ENCODE measurements at places on chromosomes 3 and 15.

DNA sequence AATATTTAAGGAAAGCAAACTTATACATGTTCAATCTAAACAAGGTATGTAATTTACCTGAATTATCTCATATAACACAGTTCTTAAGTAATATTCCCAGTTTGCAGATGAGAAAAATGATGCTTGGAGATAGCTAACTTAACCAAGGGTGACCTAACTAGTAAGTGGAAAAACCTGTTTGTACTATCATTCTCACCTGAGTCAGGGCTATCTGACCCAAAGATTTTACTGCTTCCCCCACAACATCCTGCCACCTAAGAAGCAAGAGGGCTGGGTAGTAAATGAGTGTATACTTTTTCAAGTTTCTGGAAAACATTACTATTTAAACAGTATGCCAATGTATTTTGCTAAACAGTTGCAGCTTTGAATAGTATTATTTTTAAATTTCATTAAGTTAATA lies 10.6 kb downstream of the TP63 start:
- DNase-seq = no peak

DNA sequence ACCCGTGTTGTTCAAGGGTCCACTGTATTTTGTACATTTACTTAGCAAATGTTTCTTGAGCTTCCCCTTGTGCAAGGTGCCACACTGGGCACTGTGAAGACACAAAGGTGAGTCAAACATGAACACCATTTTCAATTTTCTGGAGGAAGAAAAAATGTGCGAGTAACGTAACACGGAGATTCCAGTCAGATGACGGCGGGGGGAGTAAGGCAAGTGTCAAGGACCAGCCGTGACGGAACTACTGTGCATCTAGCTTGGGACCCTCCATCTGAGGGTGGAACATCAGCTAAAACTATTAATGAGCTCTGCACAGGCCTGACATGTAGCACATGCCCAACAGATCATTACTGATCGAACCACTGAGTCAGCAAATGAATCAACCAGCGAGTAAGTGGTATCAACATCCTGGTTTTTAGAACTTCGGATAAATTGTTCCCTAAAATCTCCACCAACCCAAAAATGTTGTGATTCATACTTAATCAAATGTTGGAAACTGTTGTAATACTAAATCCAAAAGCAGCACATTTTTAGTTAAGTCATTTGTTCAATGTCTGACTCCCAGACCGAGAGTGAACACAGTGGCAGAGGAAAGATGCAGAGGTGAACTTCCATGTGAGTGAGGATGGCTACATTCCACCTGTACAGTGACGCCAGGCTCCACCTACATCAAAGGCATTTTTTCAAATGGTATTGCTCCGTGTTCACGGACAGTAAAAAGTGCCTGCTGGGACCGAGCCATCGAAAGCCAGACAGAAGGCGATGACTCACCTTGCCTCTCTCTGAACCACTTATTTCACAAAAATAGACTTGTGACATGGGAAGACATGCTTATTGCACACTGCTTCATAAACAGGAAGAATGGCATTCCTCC lies 172.2 kb downstream of the ATP10A start:
- DNase-seq = no peak

- peak; percentile 37 for DNase-seq
Observed at GRCh38 chr3:185825639-185826481, 1.0 kb upstream of the IGF2BP2 start.

DNA sequence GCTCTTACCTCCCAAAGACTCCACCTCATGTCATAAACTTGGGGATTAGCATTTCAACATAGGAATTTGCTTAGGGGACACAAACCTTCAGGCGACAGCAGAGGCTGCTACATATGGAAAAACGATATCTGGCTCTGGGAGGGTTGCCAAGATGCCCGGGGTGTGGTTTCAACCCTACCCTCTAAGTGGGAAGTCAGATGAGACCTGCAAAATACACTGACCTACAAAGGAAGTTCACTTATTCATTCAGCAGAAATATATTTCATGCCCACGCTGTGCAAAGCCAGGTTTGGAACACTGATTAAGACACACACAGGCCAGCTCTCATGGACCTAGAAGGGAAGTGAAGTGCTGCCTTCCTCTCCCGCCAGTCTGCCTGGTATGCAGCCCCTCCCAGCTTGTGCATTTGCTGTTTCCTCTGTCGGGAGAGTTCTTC lies 239.3 kb downstream of the FEZF2 start:
- no peak for DNase-seq

- no peak for DNase-seq
Observed at GRCh38 chr3:70400194-70400593, 87.8 kb upstream of the MDFIC2 start.

DNA sequence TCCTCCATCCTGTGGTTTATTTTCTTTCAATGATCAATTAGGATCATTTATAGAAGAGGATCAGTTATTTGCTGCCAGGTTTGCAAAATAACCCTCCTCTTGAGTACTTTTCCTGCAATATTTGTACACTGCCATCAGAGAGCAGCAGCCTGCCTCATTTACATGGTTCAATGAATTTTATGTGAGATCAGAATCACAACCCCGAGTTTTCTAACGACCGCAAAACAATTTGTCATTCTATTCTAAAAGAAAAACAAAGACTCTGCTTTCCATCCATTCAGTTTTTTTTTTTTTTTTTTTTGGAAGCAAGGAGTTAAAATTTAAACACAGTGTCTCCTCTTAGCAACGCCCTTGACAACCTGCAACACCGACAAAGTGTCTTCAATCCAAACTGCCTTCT lies 146.9 kb downstream of the RAB11A start:
- no peak for DNase-seq

DNA sequence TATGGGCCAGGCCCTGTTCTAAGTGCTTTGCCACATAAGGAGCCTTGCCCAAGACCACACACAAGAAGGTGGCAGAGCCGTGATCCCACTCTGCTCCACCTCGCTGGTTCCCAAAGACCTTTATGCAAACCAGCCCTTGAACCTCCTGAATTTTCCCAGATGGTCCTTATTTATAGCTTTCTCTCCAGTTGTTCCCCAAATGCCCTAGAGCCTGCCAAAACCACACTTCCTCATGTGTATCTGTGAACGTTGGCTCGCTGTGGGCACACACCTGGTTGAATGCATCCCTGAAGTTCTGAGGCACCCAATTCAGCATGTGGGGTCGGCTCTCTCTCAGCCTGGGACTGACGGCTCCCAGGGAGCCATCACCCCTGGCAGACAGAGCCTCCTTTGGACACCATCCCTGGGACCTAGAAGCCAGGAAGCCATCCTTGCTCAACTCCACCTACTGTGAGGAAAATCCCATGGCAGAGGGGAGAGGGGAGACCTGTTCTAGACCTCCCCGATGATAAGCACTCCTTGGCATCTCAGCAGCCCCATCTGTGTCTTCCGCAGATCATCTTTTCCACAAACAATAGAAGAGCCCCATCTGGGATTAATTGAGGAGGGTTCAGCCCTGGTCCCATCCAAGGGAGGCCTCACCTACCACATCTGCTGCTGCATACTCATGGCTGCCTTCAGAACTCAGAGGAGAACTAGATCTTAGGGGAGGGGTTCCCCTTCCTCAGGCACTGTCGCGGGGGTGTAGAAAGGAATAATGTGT lies 42.3 kb upstream of the LIMD1 start:
- DNase-seq = no peak

- DNase-seq = no peak
Observed at GRCh38 chr15:25947323-25948314, 84.5 kb upstream of the ATP10A start.

GRCh38 chr3:28575746-28576613 lies 227.4 kb upstream of the AZI2 start:
- no peak for DNase-seq

DNA sequence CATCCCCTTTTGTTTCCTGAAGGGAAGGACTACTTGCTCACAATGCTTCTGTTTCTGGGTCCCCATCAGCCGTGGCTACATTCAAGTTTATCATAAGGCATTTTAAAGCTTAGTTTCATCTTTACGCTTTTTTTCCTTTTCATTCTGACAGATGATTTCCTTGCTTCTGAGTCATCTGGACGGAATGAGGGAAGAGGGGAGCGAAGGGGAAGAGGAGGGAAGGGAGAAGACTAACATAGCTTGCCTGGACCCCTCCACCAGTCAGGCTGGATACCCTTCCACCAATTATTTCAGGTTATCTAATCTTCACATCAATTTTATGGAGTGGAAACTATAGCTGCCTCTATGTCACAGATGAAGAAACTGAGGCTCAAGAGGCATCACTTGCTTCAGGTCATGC lies 27.6 kb downstream of the FAM3D start:
- no peak for DNase-seq

DNA sequence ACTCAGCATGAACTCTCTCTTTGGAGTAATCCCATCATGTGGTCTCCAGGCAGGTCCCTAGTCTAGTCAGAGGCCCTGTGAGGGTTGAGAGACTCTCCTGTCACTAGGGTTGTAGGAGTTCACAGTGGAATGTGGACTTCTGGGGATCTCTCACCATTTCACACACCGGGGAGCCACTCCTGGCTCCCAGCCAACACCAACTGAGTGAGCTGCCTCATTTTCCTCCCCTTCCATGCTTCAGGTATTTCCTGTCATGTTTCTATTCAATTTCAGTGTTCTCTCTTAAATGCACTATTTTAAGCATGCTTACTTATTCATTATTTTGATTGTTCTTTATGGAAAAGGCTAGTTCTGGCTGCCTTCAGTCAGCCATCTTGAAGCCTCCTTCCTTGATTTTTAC lies 467.5 kb upstream of the ARL6 start:
- DNase-seq = no peak

DNA sequence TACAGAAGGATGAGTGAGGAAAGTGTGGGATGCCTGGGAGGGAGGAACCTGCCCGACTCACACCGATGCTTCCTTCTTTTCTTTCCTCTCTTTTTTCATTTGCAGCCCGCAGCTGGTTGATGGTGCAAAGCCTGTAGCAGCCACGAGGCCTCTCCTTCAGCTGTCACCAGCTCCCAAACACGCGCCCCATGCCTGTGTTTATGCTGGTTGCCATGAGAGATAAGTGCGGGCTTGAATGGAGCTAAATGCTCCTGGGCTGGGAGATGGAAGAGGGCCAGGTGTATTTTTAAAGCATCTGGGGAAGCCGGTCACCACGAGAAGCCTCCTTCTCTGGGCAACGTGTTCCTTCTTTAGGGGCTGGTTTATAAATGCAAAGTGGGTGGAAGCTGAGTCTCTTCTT lies 9.3 kb downstream of the COLQ start:
- no peak for DNase-seq

All from GDM1 (cell line).